ENCODE measurements at places on chromosomes 7 and 10.

GRCh38 chr7:21550821-21551531 is 8.1 kb downstream of the DNAH11 start:
- DNase-seq = no peak

DNA sequence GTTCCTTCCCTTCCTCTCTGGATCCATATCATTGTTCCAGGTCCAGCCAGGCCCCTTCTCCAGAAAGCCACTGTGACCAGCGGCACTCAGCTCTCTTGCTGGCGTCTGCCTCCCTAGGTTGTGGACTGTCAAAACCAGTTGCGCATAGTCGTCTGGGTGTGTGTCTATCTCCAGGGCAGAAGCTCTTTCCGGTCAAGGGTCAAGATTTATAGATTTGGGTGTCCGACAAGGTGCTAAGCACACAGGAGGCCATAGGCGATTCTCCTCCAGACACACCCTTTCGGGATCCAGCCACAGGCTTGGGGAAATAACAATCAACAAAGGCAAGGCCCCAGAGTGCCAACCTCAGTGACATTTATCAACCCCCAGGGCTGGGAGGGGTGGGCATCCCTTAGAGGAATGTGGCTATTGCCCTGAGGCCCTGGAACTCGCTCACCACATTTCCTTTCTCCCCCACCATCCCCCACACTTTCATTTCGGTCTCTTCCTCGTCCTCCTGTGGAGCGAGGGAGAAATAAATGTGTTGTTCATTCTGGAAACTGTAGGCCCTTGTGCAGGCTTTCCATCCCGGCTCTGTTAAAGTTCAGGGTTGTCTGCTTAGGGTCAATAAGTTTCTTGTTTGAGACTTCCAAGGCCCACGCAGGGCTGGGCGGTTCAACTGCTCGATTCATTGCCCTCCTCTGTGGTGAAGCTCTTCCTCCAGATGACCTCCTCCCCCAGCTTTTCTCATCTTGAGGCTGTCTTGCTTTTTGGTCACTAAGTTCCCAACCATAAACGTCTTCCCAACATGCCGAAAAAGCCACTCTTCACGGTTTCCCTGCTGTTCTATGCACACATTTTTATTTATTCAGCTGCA is 57.9 kb downstream of the AFAP1L2 start:
- no peak for DNase-seq

- DNase-seq = no peak
Measured at GRCh38 chr10:27783660-27784059, 38.0 kb upstream of the MKX start.

GRCh38 chr10:13439313-13440184 is 89.3 kb downstream of the BEND7 start:
- no peak for DNase-seq

DNA sequence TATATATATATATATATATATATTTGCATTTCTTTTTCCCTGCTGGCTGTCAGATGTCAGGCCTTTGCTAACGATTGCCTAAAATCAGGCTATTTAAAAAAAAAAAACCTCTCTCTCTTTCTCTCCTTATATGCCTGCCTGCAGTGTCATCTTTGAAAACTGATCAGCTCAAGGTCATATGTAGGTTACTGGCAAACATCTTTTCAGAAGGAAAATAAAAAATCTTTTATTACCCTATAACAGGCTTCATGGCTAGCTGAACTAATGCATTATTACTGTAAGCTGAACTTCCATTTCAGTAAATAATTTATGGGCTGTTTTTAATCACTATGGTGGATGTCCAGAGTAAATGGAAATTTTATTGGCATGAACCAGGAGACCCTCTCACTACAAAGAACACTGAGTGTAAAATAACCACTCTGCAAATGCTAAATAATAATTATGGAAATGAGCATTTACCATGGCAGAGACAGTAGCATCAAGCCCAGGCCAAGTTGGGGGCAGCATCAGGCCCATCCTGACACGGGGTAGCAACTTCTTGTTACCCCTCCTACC is 29.3 kb downstream of the HSPA12A start:
- DNase-seq = no peak

DNA sequence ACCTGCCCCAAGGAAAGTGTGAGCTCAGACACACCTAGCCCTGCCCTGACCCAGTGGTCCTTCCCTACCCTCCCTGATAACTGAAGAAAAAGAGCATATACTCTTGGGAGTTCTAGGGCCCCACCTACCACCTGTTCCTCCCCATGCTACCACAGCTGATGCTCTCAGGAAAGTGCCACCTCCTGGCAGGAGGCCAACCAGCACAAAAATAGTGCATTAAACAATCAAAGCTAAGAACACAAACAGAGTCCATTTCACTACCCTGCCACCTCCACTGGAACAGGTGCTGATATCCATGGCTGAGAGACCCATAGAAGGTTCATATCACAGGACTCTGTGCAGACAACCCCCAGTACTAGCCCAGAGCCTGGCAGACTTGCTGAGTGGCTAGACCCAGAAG is 288.6 kb upstream of the PHF14 start:
- DNase-seq = no peak

- no peak for DNase-seq
Measured at GRCh38 chr10:126561921-126562680, 108.4 kb downstream of the C10orf90 start.

DNA sequence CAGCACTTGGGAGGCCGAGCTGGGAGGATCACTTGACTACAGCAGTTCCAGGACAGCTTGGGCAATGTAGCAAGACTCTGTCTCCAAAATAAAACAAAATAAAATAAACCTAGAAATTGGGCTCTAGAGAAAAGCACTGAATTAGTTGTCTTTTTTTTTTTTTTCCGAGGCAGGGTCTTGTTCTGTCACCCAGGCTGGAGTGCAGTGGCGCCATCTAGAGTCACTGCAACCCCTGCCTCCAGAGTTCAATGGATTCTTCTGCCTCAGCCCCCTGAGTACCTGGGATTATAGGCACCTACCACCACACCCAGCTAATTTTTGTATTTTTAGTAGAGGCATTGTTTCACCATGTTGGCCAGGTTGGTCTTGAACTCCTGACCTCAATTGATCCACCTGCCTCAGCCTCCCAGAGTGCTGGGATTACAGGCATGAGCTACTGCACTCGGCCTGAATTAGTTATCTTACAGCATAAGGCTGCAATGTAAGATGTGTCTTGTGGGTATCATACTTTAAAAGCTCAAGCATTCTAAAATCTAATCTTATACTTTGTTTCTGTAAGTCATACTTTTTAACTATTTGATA is 12.8 kb downstream of the MEIG1 start:
- DNase-seq = no peak

GRCh38 chr7:69398986-69399385 is 199.3 kb upstream of the AUTS2 start:
- no peak for DNase-seq

DNA sequence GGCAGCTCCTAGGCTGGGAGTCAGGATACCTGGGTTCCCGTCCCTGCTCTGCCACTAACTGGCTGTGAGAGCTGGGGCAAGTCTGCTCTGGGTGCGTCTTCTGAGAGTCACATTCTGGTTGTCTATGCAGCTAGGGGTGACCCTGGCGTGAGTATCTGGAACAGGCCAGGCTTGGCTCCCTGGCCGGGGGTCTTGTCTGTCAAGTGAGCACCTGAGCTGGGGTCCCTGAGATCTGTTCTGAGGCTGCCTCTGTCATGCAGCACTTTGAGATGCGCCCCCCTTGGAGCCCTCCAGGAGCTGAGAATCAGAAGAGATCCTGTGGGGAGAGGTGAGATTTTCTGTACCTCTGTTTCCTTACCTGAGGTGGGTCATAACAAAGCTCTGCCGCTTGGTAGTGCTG is 7.5 kb downstream of the AGAP3 start:
- DNase-seq = no peak

- no peak for DNase-seq
Measured at GRCh38 chr7:97439637-97440214, 292.2 kb upstream of the TAC1 start.

DNA sequence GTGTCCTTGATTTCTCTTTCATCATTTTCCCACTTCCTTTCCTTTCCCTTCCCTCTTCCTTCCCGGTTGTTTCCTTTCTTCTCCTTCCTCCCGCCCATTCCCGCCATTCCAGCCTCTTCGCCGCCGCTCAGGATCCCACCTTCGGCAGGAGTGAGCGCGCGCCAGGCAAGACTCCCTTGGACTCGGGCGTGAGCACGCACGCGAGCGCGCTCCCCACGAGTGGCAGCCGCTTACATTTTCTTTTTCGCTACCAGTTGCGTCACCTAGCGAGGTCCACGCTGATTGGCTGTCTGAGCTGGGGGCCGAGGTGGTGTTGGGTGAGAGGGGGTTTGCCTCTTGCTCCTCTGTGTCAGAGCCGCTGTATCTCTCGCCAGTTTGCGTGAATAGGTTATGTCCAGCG is 11.8 kb downstream of the ZAN start:
- DNase-seq = no peak

- DNase-seq = no peak
Measured at GRCh38 chr10:71604324-71605018, 115.1 kb downstream of the C10orf105 start.

GRCh38 chr7:76185187-76185896 is 16.4 kb upstream of the SRRM3 start:
- DNase-seq = no peak

DNA sequence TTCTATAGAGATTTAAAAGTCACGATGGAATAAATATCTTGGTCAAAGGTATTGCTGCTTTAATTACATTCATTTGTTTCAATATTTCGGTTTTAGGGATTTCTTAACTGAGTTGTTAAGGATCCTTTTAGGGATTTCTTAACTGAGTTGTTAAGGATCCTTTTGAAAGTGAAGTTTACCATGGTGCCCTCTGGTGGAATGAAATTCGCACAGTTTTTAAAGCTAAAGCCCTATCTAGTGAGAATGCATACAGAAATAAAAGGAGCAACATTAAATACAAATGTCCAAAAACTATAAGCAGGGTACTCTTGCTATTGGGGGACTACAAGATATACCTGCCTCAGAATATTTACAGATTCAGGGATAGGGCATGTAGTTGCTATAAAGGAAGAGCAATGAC is 193.7 kb downstream of the RNLS start:
- no peak for DNase-seq

GRCh38 chr7:112124061-112124766 is 82.0 kb downstream of the DOCK4 start:
- DNase-seq = no peak
